ENCODE measurements at places on chromosomes 1 and 21.

- DNase-seq, result no peak
Measured at GRCh38 chr1:76144247-76144646, 69.7 kb downstream of the ST6GALNAC3 start.

GRCh38 chr1:115544131-115544530 lies 97.6 kb upstream of the VANGL1 start:
- no peak for DNase-seq

- DNase-seq, result no peak
Measured at GRCh38 chr1:194447636-194448035, 1261.2 kb upstream of the B3GALT2 start.

GRCh38 chr1:201331166-201331565 lies 46.3 kb downstream of the TNNT2 start:
- no peak for DNase-seq

- no peak for DNase-seq
Measured at GRCh38 chr21:36347962-36348328, 27.9 kb downstream of the MORC3 start.

GRCh38 chr1:70586046-70586445 lies 175.0 kb downstream of the CTH start:
- no peak for DNase-seq

- no peak for DNase-seq
Measured at GRCh38 chr1:166080277-166080966, 86.4 kb downstream of the FAM78B start.

GRCh38 chr1:16235944-16236510 lies 956 bp downstream of the CPLANE2 start:
- DNase-seq, result peak; percentile 32

DNA sequence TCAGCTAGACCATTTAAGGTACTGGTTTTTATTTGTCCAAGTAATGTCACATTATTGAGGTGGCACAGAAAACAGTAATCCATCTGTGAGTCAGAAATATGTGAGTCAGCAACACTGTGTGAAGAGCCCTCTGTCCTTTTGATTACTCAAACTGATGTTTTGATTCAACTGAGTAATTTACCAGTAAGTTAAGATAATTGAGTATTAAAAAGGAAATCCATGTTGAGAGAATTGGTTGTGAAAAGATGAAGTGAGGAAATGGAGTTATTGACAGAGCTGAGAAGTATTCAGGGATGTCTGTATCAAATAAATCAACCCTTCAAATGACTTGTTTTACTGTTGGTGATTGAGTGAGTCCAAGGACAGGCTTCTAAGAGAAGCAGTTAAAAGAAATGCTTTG lies 302.7 kb upstream of the SGIP1 start:
- no peak for DNase-seq

DNA sequence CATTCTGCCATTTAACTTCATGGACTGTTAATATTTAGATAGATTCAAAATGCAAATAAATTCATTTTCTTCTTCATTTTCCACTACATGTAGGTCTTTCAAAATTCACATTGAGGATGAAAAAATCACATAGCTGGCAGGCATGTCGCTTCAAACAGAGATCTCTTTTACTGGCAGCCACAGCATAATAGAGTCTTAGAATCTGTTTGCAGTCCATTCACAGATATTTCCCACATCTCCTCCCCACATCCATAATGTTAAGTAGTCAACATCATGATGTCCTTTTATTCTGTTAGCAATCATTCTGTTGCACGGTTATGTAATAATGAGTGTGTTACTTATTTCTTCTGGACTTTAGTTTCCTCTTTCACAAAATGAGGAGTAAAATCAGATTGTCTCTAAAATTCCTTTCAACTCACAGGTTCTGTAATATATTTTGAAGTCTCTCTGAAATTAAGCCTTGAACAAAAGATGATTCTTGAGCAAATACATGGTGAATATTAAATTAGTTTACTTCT lies 257.5 kb upstream of the SNX7 start:
- DNase-seq, result no peak

DNA sequence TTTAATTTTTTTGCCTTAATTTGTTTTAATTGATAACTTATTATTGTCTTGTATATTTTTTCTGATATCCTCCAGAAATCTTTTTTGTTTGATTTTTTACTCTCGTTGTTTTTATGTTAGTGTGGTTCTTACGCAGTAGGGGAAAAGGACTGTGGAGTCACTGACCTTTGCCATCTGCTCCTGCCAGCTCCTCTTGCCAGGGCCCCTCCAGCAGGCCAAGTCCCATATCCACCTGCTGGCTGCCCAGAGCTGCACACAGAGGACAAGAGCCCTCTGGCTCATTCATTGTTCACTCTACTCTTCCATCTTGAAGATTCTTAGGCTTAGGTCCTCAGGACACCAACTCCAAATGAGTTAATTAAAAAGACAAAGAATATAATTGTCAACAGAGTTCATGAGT lies 316.4 kb upstream of the DUSP10 start:
- no peak for DNase-seq

- no peak for DNase-seq
Measured at GRCh38 chr1:205210756-205211168, 740 bp downstream of the DSTYK start.

GRCh38 chr21:44332383-44332782 lies 6.8 kb downstream of the CFAP410 start:
- DNase-seq, result no peak

DNA sequence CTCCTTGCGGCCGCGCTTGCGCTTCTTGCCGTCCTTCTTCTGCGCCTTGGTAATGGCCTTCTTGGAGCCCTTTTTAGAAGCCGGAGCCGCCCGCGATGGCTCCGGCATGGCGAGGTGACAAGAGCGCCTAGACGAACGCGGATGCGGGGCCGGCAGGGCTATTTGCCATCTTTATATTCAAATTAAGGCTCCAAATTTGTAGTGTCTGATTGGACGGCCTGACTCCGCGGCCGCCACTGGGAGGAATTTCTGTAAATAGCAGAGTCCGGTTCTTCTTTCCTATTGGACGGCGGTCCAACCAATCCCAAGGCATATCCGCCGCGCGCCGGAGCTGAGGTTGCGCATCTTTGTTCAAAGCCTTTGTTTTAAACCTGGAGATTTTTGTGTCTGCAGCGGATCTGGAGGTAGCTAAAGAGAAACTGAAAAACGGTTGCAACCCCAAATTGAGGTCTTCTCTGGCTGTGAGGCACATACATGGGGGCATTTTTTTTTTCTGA lies 22.6 kb upstream of the RNF187 start:
- peak; percentile 49 for DNase-seq

DNA sequence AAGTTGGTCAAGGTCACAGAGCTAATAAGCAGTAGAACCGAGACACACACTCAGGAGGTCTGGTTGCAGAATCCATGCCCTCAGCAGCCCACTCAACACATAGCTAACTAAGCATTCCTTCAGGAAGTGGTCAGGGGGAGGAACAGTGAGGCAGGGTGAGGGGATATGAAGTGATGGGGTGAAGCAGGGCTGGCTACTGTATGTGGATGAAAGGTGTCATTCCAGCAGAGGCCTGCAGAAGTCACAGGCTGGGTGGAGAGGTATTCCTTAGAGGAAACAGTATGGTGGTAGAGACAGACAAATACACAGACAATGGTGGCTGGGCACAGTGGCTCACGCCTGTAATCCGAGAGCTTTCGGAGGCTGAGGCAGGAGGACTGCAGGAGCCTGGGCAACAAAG lies 14.1 kb downstream of the TMCO4 start:
- DNase-seq, result no peak

- DNase-seq, result no peak
Measured at GRCh38 chr1:102693345-102693744, 415.0 kb downstream of the COL11A1 start.

DNA sequence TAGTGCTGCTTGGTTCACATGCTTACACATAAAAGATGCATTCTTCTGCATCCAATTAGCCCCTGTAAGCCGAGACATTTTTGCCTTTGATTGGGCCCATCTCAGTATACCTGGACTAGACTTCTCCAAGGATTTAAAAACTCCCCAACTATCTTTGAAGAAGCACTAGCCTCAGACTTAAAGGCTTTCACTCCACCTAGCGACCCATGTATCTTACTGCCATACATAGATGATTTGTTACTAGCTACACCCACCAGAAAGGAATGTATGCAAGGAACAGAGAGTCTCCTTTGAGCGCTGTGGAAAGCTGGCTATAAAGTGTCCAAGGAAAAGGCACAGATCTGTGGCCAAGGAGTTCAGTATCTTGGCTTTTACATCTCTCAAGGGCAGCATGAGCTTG lies 91.7 kb downstream of the LIPI start:
- DNase-seq, result no peak

- DNase-seq, result no peak
Measured at GRCh38 chr1:8661185-8662110, 156.0 kb downstream of the RERE start.

DNA sequence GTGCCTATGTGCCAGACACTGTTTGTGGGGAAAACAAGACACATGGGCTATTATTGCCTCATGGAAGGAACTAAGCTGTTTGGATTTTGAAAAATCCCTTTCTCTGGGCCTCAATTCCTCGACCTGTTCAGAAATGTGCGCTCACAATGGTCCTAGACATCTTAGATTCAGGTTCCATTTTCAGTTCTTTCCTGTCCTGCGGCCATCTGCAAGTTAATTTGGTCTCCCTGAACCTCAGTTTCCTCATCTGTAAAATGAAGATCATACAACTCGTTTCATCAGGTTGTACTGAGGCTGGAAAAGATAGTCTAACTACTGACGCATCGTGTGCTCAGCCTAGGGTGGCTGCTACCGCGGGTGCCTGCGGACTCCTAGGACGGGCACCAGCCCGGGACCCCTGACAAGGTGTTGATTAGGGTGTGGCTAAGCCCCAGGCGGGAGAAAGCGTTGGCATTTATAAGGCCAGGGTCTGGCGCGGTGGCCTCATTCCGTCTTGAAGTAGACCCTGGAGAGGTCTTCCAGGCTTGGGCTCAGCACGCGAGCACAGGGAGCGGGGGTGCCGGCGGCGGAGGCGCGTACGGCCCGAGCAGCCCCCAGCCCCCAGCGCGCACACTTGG lies 493 bp upstream of the ELOA start:
- DNase-seq, result no peak

DNA sequence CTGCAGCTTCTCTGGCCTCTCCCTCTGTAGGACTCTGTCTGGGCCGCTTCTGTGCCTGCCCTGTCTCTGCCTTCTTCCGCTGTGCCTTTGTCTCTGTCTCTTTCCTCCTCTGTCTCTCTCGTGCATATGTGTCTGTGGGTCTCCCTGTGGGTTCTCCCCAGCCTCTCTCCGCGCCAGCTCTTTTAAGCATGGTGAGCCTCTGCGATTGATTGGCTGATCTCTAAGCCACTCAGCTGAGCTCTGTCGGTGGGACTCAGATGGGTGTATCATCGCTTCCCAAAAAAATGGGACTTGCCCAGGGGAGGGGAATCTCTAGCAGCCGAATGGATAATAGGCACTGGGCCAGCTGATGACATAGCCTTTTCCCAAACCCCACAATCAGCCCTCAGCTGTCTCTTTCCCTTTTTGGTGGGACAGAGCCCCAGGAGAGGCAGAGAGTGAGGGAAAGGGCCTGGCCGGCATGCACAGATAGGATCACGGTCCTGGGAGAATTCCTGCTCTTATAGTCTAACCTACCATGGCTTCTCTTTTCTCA lies at the start of gene ADAMTS4:
Gene ADAMTS4 (minus strand): TSS at position 158 of the 535 bp plus-strand sequence. CDS start 427 bp downstream, outside the sequence.
- no peak for DNase-seq

DNA sequence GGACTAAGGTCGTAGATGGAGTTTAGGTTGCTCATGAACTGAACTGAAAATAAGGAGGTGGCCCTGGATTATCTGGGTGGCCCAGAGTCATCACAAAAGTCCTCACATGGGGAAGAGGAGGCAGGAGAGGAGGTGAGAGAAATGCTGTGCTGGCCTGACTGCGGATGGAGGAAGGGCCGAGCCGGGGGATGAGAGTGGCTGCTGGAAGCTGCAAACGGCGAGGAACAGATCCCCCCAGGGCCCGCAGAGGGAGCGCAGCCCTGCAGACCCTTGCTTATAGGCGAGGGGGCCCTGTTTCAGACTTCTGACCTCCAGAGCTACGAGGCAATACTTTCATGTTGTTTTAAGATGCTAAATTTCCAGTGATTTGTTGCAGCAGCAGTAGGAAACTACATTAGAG lies 102.7 kb upstream of the C1orf174 start:
- DNase-seq, result no peak

GRCh38 chr1:11598461-11598860 lies 55.8 kb downstream of the FBXO2 start:
- no peak for DNase-seq

- no peak for DNase-seq
Measured at GRCh38 chr1:116911188-116911553, 1.5 kb downstream of the PTGFRN start.

DNA sequence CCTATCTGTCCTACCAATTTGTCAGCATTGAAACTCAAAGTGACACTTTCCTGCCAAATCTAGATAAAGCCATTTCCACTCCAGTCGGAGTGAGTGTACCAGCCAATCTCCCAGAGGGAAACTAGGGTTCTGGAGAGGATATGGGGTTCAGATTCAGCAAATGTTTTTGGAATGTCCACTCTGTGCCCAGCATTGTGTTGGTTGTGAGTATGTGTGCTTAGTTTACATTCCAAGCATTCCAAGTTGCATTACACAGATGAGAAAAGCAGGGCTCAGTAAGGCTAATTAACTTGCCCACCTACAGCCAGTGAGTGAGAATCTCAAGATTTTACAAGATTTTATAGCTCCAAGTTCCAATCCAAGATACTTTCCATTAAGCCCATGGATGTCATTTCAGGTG lies 26.4 kb upstream of the RGS16 start:
- no peak for DNase-seq

- no peak for DNase-seq
Measured at GRCh38 chr1:221013691-221014660, 134.7 kb downstream of the HLX start.

GRCh38 chr1:92240034-92240433 lies 22.3 kb downstream of the C1orf146 start:
- no peak for DNase-seq

DNA sequence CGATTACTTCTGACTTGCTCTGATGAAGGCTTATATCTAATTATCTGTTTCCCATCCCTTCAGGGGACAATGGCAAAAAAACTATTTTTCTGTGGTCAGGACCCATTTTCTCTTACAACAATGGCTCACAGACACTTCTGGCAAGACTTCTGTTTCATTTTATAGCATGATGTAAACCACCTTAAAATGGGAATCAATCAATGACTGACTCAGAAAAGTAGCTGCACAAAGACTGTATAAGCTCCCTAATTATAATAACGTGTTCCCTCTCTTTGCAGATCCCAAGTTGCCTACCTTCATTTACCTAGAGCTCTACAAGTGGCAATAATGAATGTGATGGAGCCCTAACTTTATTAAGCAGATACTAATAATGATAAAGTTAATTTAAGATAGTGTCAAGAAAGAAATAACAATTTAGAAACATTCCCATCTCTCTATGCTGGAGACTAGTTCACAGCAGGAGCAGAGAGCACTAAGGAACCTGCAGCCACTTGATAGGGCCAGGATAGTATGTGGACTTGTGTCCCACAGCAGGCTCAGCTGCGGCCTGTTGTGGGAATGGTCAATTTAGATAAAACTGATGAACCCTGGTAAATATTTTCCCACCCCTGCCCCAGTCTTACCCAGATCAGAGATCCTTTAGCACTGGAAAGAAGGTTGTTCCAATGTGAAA lies 538 bp downstream of the GBP2 start:
- no peak for DNase-seq

GRCh38 chr1:10897321-10897980 lies 101.0 kb upstream of the CASZ1 start:
- DNase-seq, result no peak

- no peak for DNase-seq
Measured at GRCh38 chr1:232557502-232558191, 72.3 kb downstream of the SIPA1L2 start.
